ENCODE measurements at places on chromosomes 5 and 9.
A peak's percentile ranks its signal among the peaks of the same experiment; 100 is the strongest.

DNA sequence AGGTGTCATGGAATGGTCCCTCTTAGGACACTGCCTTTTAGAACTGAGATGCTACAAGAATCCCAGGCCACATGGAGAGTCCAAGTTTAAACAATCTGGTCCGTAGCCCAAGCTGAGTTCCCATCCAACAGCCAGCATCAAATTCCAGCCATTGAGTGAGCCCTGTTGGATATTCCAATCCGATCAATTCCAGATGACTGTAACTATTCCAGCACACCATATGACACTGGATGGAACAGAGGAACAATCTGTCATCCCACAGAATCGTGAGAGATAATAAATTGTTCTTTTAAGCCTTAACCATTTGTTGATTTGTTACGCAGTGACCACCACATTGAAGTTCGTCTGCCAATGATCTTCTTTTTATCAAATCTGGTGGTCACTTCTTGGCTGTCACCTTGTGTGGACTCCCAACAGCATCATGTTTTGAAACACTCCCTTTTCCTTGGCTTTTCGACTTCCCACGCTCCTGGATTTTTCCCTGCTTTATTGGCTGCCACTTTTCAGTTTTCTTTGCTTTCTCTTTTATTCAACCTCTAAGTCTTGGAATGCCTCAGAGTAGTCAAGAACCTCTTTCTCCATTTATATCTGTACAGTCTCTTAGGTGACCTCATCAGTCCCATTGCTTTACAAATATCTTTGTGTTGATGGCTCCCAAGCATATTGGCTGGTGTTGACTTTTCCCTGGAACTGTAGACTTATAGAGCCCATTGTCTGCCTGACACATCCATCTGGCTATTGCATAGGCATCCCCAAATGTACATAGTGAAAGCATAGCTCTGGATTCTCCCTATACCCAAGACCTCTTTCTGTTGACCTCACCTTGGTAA, 46.1 kb downstream of the TNFSF15 start:
- no peak for DNase-seq

DNA sequence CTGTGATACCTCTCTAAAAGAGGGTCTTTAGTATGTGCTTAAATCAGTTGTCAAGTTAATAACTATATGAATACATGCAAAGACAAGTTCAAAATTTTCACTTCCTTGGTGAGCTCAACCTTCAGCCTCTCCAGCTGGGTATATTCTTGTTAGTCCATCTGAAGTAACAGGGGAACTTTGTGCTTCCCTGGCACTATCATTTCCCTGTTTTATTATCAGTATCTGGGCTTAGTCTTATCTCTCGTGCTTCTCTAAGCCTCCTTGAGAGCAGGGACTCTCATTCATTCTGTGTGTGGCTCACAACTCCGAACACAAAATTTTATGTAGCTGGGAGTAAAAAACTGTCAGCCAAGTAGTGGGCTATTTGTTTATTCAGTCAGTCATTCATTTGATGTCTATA, 175.9 kb upstream of the MAP3K1 start:
- no peak for DNase-seq

DNA sequence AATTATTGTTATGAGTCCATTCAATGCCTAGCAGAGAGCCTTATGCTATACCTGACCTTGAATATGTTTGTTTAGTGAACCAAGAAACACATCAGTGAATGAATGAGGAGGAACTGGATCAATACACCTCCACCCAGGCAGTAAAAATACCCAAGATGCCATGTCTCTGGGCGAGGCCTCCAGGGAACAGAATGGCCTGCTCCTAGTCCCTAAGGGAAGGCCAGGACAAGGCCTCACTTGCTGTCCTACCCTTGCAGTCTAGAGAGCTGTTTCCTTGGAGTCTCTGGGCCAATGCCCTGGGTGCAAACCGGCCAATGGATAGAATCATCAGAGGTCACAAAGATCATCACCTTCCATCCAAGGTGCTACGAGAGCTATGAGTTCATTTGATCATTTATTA, 26.1 kb downstream of the TNIP1 start:
- DNase-seq, result no peak

- DNase-seq, result no peak
Observed at GRCh38 chr5:139473105-139473504, 2.3 kb downstream of the SMIM33 start.

DNA sequence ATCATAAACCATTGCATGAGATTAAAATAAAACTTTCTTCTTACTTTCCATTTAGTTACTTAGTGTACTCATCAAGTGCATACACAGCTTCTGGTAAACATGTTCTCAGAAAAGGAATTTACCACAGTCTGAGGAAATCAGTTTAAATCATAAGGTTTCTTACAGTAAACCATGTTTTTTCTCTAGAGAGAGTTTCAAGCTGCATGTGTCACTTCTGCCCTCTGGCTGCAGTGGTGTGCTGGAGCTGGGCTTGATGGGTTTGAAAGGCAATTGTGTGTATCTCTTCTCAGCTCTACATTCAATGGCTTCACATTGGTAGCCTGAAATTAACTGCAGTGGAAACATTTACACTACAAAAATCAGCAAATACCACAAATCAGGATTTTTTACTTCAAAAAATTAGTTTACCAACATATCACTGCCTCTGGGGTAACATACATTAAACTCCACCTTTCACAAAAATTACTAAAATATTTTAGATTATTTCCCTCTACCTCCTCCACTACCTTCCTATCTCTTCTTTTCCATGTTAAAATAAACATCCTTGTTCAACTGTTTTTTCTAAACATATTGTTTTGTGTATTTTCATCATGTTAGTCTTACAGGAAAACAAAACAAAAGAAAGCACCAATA, 414.3 kb downstream of the ANXA1 start:
- DNase-seq, result peak; percentile 26

DNA sequence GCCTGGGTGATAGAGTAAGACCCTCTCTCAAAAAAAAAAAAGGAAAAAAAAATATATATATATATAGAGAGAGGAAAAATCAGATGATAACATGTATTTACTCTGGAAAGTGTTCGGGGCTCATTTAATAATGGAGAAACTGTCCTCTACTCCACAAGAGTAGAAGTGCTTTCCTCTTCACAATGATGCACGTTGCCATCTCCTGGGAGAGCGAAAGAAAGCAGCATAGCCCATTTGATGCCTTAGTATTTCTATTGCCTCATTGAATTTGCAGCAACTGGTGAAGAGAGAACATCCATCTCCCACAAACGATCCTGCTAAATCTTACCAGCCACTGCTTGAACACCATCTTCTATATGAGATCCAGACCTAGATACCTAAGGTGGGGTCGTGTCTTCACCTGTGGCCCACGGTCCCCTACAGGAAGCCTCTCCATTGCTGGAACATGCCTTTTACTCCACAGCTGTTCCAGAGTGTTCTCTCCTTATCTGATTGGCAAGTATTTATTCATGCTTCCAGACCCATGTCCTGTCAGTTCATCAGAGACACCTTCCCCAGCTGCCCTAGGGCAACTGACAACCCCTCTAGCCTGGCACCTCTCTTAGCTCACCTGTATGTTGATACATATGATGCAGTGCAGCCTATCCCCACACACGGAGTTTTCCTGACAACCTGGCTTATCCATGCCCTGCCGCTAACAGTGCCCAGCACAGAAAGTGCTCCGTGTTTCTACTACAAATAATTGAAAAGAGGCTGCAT, 115.3 kb downstream of the MARCHF11 start:
- DNase-seq, result no peak

DNA sequence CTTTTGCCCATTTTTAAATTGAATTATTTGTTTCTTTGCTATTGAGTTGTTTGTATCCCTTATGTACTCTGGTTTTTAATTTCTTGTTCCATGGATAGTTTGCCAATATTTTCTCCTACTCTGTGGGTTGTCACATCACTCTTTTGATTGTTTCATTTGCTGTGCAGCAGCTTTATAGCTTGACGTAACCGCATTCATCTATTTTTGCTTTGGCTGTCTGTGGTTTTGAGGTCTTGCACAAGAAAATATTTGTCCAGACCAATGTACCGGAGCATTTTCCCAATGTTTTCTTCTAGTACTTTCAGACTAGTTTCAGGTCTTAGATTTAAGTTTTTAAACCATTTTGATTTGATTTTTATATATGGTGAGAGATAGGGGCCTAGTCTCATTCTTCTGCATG, 36.2 kb upstream of the ZNF366 start:
- no peak for DNase-seq

GRCh38 chr5:16596581-16596940, 20.2 kb downstream of the RETREG1 start:
- no peak for DNase-seq

DNA sequence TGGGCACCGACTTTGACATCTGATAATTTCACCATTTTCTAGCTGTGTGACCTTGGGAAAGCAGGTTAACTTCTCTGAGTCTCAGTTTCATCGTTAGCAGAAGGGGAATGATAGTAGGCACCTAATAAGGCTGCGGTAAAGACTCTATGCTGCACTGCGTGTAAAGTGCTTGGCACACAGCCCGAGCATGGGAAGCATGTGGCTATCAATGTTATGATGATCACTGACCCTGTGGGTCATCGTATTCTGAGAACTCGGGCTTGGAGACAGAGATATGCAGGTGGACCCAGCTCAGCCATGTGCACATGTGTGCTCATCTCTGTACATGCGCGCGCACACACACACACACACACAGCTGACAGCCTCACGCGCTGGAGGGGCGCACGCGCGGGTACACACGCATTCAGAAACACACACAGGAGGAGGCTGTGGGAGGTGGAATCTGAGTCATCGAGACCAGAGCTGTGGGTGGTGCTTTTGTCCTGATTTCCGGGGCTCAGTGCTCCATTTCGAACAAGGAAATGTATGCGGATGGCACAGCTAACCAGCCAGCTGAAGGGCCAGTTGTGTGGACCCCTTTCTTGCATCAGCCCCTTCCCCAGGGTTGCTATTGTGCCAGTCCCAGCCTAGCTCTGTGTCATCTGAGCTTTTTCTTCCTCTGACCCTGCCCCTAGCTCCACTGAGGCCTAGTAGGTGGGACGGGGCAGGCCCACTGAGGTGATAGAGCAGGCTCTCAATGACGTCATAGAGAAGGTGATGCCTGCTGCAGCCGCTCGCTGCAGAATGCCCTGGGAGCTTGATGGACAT, 11.1 kb upstream of the ARAP3 start:
- no peak for DNase-seq

- DNase-seq, result no peak
Observed at GRCh38 chr5:175685701-175686350, 28.0 kb downstream of the HRH2 start.

DNA sequence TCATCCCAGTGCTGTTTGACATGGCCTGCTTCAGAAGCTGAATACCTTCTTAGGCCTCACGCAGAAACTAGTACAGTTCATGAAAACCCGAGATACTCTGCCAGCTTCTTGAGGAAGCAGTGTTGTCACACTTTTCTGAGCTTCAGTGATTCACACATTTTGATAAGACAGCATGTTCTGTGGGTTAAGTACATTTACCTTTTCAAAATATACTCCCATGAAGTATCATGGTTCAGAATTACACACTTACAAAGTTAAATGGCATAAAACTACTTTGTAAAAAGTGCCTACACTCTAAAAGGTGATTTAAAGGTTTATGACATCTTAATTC, 56.9 kb downstream of the VCAN start:
- DNase-seq, result no peak

GRCh38 chr5:125421006-125421405, 674.6 kb upstream of the ZNF608 start:
- no peak for DNase-seq

DNA sequence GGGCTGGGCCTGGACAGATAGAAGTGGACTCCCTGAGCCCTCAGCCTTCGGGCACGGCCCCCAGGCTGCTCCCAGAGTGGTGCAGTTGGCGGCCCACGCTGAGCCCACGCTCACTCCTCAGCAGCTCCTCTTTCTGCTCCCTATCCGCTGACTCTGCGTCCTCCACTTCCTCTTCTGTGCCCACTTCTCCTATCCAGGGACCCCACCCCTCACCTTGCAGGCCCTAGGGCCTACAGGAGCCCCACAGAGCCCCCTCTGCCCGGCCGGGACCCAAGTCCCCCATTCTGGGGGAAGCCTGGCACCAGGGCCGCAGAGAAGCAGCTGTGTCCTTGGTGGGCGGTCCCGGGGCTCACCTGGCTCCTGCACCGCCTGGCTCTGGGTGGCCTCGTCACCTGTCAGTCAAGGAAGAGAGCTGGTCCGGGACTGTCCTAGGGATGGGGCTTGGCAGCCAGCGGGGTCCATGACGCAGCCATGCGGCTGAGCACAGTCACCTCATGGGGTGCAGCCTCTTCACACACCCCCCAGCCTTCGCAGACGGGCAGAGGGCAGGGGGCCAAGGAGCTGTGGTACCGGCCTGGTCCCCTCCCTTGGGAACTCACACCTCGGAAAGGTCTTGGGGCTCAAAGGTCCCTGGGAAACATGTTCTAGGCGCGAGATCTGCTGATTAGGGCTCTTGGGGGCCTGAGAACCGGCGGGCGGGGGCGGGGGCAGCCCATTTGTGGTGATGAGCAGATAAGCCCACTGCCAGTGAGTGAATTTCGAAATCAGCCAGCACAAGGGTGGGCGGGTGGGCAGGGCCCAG, 5.4 kb upstream of the NRARP start:
- DNase-seq, result no peak

DNA sequence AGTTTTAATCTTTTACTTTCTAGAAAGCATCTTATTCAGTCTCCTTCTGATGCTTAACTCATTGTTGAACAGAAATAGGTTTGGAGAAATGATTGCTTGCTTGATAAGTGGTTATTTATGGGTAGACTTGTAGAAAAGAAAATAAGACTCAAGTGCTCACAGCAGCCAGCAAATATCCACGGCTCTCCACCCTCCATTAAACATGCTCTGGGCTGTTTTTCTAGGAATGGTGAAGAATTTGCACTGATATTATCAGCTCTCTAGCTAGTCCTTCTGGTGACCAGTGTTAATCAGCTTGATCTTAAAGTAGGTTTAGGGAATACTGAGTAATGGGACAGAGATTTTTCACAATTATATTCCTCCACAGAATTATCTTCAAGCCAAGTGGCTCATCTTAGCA, 60.6 kb downstream of the SLC1A3 start:
- DNase-seq, result no peak

- no peak for DNase-seq
Observed at GRCh38 chr5:53364061-53364460, 116.4 kb upstream of the FST start.

GRCh38 chr5:9439531-9440292, 106.2 kb downstream of the SEMA5A start:
- DNase-seq, result no peak

DNA sequence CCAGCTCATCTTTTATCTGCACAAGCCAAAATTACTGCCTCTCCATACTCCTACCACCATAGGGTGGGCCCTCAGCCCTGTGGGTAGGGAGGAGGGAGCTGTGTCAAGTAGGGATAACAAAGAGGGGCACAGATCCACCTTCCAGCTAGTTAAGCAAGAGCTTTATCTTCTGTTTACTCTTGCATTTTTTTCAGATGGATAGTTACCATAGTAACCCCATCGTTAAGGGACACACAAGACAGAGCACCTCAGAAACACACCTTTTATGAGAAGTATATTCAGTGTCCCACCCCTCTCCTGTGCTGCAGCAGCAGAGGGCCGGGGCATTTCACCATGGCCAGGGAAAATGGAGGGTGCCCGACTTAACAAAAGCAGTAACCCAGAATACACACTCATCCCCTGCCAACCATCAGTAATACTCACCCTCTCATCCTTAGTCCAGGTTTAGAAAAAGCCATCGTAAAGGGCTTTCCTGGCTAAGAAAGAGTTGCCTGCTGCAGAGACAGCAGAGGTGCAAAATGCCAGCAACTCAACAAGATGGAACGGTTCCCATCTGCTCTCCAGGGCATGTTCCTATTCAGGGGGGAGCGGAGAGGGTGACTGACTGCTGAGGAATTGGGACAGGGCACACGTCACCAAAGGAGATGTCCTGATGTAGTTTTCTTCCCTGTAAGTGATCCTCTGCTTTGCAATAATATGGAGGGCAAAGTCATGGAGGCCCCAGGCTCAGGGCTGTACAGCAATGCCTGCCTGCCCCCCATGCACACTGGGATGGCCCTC, 25.1 kb downstream of the MACROH2A1 start:
- DNase-seq, result no peak

GRCh38 chr9:33331377-33331891, 41.1 kb downstream of the NFX1 start:
- DNase-seq, result no peak

Measured in LNCaP clone FGC (cell line).